ENCODE measurements at places on chromosomes 5 and 9. TPM values are rescaled to one million over a fixed set of nuclear protein-coding genes. Genes with fewer than 3 reads are reported as not detected.

GRCh38 chr5:76679231-76679630, 36.7 kb upstream of the F2R start:
- H3K4me1 ChIP-seq = peaks cover under 1% of the 10 kb centered on the region
- no peak overlapping the region for H3K27ac ChIP-seq
- no peaks in the 10 kb centered on the region for H3K27me3 ChIP-seq
- no peak overlapping the region for H3K4me3 ChIP-seq
- no peaks in the 10 kb centered on the region for H3K36me3 ChIP-seq

GRCh38 chr5:157150995-157151394, 8.3 kb upstream of the MED7 start:
- H3K36me3 ChIP-seq = no peaks in the 10 kb centered on the region
- no peak for DNase-seq
- no peaks in the 10 kb centered on the region for H3K27me3 ChIP-seq
- no peak overlapping the region for H3K4me3 ChIP-seq
- peaks cover 4% of the 10 kb centered on the region for H3K4me1 ChIP-seq

- no peaks in the 10 kb centered on the region for H3K4me1 ChIP-seq
- no peak overlapping the region for H3K27ac ChIP-seq
- H3K27me3 ChIP-seq = peaks cover 9% of the 10 kb centered on the region
- H3K4me3 ChIP-seq = no peak overlapping the region
- no peaks in the 10 kb centered on the region for H3K36me3 ChIP-seq
- DNase-seq = no peak
Observed at GRCh38 chr5:126002222-126002897, 420.8 kb upstream of the GRAMD2B start.

DNA sequence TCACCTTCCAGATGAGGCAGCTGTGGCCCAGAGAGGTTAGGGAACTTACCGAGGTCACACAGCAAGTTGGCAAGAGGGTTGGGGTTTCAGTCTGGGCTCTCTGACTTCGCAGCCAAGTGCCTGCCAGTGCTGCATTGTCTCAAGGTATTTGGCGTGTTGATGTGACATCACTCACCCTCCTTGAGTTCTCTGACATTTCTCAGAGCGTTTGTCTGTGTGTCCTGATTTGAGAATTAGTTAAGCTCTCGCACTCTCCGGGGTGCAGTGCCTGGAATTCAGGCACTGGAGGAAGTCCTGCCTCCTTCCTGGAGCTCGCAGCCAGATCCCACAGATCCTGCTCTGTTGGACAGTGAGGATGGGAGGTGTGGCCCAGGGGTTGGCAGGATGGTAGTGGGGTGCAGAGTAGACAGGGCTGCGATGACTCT, 25.7 kb downstream of the WWC1 start:
- H3K27ac ChIP-seq = no peak overlapping the region
- H3K4me3 ChIP-seq = no peak overlapping the region
- no peaks in the 10 kb centered on the region for H3K4me1 ChIP-seq
- peaks cover 7% of the 10 kb centered on the region for H3K27me3 ChIP-seq
- no peak for DNase-seq

GRCh38 chr5:82521431-82522051, 243.4 kb upstream of the RPS23 start:
- H3K27ac ChIP-seq = no peak overlapping the region
- no peaks in the 10 kb centered on the region for H3K27me3 ChIP-seq
- H3K4me1 ChIP-seq = no peaks in the 10 kb centered on the region
- H3K36me3 ChIP-seq = no peaks in the 10 kb centered on the region
- no peak overlapping the region for H3K4me3 ChIP-seq
- DNase-seq = no peak

Gene TMC1
- not detected for polyA plus RNA-seq

GRCh38 chr9:136568288-136569081, 22.6 kb upstream of the NOTCH1 start:
- H3K27ac ChIP-seq = no peak overlapping the region
- no peaks in the 10 kb centered on the region for H3K36me3 ChIP-seq
- H3K27me3 ChIP-seq = peaks cover 5% of the 10 kb centered on the region
- DNase-seq = no peak
- no peak overlapping the region for H3K4me3 ChIP-seq
- H3K4me1 ChIP-seq = peaks cover 7% of the 10 kb centered on the region

Gene FAM169A
- polyA plus RNA-seq = 9.2 TPM

DNA sequence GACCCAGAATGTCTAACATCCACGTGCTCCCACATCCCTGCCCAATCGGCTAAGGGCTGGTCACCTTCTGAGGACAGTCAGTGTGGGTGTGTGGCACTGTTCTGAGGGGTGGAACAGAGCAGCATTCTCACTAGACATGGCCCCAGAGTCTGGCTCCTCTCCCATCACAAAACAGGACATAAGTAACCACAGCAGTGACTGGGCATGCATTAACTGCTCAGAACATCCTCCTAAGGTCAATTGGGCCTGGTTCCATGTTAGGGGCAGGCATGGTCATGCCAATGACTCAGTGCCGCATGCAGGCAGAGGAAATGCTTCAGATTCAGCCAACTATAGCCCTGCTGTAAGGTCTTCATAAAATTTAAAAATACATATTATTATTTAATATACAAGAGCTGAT, 12.9 kb downstream of the MACROH2A1 start:
- H3K4me3 ChIP-seq = no peak overlapping the region
- peaks cover 33% of the 10 kb centered on the region for H3K4me1 ChIP-seq
- H3K36me3 ChIP-seq = peaks cover 27% of the 10 kb centered on the region

- H3K4me3 ChIP-seq = no peak overlapping the region
- H3K27me3 ChIP-seq = no peaks in the 10 kb centered on the region
- no peak for DNase-seq
- peak overlapping the region; percentile 18 for H3K27ac ChIP-seq
Observed at GRCh38 chr9:69252436-69252835, 72.6 kb upstream of the ENTREP1 start.

- H3K4me1 ChIP-seq = peaks cover 35% of the 10 kb centered on the region
- H3K4me3 ChIP-seq = no peak overlapping the region
- peaks cover 5% of the 10 kb centered on the region for H3K36me3 ChIP-seq
Observed at GRCh38 chr5:142009886-142010285, 2.9 kb downstream of the GNPDA1 start.

Gene SYK
- polyA plus RNA-seq = 200 TPM

Gene GBGT1
- 1.2 TPM for polyA plus RNA-seq

GRCh38 chr9:133714606-133715294, 23.4 kb downstream of the SARDH start:
- H3K4me1 ChIP-seq = no peaks in the 10 kb centered on the region
- H3K27me3 ChIP-seq = peaks cover 16% of the 10 kb centered on the region
- no peak overlapping the region for H3K27ac ChIP-seq
- H3K36me3 ChIP-seq = no peaks in the 10 kb centered on the region
- DNase-seq = no peak

DNA sequence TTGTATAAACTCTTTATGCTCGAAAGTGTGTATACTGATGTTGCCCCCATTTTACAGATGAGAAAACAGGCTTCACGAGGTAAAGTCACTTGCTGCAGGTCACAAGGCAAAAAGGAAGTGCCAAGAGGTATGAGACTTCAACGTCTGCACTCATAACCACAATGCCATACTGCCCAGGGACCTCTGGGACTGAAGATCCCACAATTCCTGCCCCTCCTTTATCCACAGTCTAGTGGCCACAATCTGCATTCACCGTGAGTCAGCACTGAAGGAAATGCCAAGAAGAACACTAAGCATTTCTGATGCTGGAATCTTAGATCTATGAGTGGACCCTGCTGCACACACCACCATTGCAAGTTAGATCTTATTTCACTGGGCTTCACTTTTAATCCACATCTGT, 37.3 kb downstream of the MED27 start:
- DNase-seq = no peak
- no peaks in the 10 kb centered on the region for H3K27me3 ChIP-seq
- H3K4me1 ChIP-seq = peaks cover 22% of the 10 kb centered on the region
- peaks cover 8% of the 10 kb centered on the region for H3K36me3 ChIP-seq
- H3K4me3 ChIP-seq = no peak overlapping the region
- H3K27ac ChIP-seq = no peak overlapping the region

Gene GCNT4
- polyA plus RNA-seq = not detected

DNA sequence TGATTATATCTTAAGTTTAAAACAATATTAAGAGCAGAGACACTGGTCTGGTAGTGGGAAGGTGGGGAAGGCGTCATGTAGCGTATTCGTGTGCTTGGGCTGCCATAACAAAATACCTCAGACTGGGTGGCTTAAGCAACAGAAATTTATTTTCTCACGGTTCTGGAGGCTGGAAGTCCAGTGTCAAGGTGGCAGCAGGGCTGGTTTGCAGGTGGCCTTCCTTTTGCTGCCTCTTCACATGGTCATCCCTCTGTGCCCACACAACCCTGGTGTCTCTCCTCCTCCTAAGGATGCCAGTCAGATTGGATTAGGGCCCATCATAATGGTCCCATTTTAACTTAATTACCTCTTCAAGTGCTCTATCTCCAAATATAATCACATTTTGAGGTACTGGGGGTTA, 9.6 kb downstream of the IL31RA start:
- no peak overlapping the region for H3K27ac ChIP-seq
- peaks cover 11% of the 10 kb centered on the region for H3K27me3 ChIP-seq
- no peak for DNase-seq
- H3K4me3 ChIP-seq = no peak overlapping the region
- H3K4me1 ChIP-seq = no peaks in the 10 kb centered on the region

Gene SAXO1
- 0.21 TPM for polyA plus RNA-seq

DNA sequence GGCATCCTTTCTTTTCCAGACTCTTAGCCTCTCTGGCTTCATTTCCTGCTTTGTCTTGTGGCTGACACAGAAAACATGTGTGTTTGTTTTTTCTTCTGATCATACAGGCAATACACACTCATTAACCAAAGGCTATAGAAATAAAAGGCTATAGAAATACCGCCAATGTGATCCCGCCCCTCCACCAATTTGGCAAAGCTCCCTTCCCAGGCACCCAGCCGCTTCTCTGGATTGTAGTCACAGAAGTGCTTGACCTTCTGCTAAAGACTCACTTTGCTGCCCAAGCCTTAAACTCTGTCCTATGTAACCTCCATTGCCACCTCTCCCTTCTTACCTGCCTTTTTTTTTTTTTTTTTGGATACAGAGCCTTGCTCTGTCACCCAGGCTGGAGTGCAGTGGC, 5.3 kb downstream of the TXNDC15 start:
- DNase-seq = no peak
- H3K27me3 ChIP-seq = no peaks in the 10 kb centered on the region
- no peak overlapping the region for H3K4me3 ChIP-seq
- peaks cover 58% of the 10 kb centered on the region for H3K4me1 ChIP-seq

DNA sequence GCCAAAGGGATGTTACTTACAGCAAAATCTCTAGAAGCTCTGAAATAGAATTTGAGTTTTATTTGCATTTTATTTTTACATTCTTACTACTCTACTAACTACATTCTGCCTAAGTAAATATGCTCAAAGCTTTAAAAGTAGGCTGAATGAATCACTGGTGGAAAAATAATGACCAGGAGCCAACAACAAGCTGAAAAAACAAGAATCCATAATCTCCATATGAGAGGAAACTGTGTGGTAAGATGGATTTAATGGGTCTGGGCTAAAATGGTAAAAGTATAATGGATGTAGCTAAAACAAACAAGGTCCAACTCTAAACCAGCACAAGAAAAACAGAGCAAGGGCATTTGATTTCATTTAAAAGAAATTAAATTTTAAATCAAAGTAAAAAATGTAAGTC, 525.8 kb upstream of the FTMT start:
- H3K27me3 ChIP-seq = no peaks in the 10 kb centered on the region
- no peak for DNase-seq
- H3K4me3 ChIP-seq = no peak overlapping the region
- H3K27ac ChIP-seq = no peak overlapping the region
- H3K4me1 ChIP-seq = no peaks in the 10 kb centered on the region
- H3K36me3 ChIP-seq = no peaks in the 10 kb centered on the region

- peaks cover 12% of the 10 kb centered on the region for H3K27me3 ChIP-seq
- H3K36me3 ChIP-seq = no peaks in the 10 kb centered on the region
- no peak overlapping the region for H3K4me3 ChIP-seq
- H3K27ac ChIP-seq = no peak overlapping the region
- no peak for DNase-seq
Observed at GRCh38 chr9:69857828-69858227, 37.2 kb downstream of the CFAP95 start.

DNA sequence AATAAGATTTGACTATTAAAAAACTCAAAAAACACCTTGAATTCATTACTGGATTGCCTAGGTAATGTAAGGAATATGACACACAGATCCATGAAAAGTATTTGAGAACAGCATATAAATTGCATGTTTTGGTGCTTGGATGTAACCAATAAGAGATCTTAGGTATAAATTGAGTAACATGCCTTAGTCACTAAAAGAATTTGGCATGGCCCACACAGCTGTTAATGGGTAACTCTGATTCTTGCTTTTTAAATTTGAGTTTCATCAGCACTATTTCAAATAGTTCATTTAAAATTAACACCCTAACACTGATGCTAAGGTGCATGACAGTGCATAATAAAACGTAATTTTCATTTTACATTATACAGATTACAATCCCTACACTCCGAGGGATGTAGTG, 779.3 kb upstream of the WWC1 start:
- H3K27me3 ChIP-seq = no peaks in the 10 kb centered on the region
- no peak overlapping the region for H3K4me3 ChIP-seq
- DNase-seq = no peak
- H3K36me3 ChIP-seq = no peaks in the 10 kb centered on the region
- H3K27ac ChIP-seq = no peak overlapping the region
- H3K4me1 ChIP-seq = no peaks in the 10 kb centered on the region

DNA sequence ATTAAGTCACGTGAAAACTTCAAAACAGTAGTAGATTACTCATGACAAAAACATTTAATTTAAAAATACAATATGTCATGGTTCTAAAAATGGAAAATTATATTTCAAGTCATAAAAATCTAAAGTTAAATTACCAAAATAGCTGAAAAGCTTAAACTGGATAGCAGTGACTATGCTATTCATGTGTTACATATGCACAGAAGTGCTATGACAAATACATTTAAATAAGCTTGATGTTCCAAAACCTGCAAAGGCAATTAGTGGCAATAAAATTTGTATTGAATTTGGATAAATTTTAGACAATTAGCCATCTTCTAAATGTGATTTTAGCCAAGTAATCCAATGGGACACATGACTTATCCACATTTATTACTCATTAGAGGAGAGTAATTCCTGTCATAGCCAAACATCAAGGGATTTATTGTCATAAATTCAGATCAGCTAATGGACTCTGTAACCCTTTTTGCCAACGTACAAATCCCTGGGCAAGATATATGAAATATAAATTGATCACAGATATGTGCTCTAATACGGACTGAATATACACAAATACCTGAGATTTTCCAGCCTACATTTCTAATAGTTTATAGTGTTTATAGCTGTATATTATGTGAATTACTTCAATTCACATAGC, 419.4 kb downstream of the ISL1 start:
- no peaks in the 10 kb centered on the region for H3K27me3 ChIP-seq
- H3K27ac ChIP-seq = no peak overlapping the region
- H3K4me1 ChIP-seq = no peaks in the 10 kb centered on the region
- no peaks in the 10 kb centered on the region for H3K36me3 ChIP-seq
- no peak for DNase-seq

Gene PAEP
- not detected for polyA plus RNA-seq

DNA sequence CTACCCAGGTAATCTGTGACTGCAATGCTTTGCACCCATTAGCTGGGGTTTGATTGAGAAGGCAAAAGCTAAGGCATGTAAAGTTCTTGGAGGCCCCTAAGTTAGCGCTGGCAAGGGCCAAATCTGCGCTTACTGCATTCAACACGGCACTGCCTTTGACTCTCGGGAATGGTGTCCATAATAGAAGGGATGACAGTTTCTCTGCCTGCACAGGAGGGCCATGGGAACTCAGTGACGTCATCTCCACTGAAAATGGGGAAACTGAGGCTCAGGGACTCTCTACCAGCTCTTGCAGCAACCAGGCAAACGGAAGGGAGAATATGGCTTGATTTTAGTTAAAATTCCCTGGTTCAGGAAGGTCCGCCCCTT, 487 bp downstream of the SPATA24 start:
- peak overlapping the region; percentile 96 for H3K27ac ChIP-seq
- H3K36me3 ChIP-seq = no peaks in the 10 kb centered on the region
- peak overlapping the region; percentile 97 for H3K4me3 ChIP-seq
- H3K27me3 ChIP-seq = no peaks in the 10 kb centered on the region
- no peak for DNase-seq

Gene CATSPER3
- 0.51 TPM for polyA plus RNA-seq

All from naive B cell (primary cell).